ENCODE measurements at places on chromosomes 6 and 20. TPM values are rescaled to one million over a fixed set of nuclear protein-coding genes. Genes with fewer than 3 reads are reported as not detected.

DNA sequence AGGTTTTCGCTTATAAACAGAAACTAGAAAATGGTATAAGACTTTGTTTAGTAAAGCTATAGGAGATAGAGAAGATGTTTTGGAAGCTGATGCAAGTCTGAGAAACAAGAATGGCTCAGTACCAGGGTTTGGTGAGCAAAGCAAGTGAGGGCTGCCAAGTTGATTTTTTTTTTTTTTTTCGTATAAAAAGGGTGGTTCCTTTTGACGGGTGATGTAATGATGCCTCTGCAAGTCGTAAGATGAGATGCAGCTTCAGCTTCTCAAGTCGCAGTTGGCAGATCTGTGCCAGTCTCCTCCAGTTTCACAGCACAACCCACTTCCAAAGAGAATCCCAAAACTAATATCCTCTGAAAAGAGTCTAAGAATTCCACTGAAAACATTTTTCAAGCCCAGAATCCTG lies 252.8 kb upstream of the CDH4 start:
- DNase-seq, result no peak
- H3K4me3 ChIP-seq, result no peak overlapping the region
- no peaks in the 10 kb centered on the region for H3K36me3 ChIP-seq
- H3K27ac ChIP-seq, result no peak overlapping the region
- peaks cover 28% of the 10 kb centered on the region for H3K27me3 ChIP-seq

GRCh38 chr6:147515327-147515726 lies 6.8 kb downstream of the SAMD5 start:
- no peaks in the 10 kb centered on the region for H3K4me1 ChIP-seq
- no peaks in the 10 kb centered on the region for H3K27me3 ChIP-seq
- DNase-seq, result no peak
- peaks cover 12% of the 10 kb centered on the region for H3K36me3 ChIP-seq

DNA sequence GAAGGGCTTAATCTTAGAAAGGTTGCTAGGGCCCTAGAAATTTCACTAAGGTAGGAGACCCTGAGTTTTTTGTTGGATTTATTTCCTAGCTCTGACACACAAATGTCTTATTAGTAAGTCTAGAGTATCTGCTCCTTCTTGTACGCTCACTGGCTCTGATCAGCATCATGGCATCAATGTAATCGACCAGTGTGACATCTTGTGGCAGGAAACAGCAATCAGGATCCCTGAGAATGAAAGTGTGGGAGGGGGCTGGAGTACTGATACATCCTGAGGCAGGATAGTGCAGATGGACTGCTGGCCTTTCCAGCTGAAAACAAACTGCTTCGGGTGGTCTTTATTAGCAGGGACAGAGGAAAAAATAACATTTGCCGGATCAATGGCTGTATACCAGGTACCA lies 10.0 kb upstream of the CST7 start:
- DNase-seq, result no peak
- no peak overlapping the region for H3K4me3 ChIP-seq
- H3K27ac ChIP-seq, result no peak overlapping the region
- no peaks in the 10 kb centered on the region for H3K27me3 ChIP-seq
- H3K4me1 ChIP-seq, result no peaks in the 10 kb centered on the region
- no peaks in the 10 kb centered on the region for H3K36me3 ChIP-seq

- DNase-seq, result no peak
- H3K36me3 ChIP-seq, result no peaks in the 10 kb centered on the region
- H3K4me3 ChIP-seq, result no peak overlapping the region
- H3K4me1 ChIP-seq, result no peaks in the 10 kb centered on the region
- no peak overlapping the region for H3K27ac ChIP-seq
These were observed 57.4 kb upstream of the DACT2 start for GRCh38 chr6:168376811-168377483.

MAS1 gene
- 0.04 TPM for total RNA-seq

DNA sequence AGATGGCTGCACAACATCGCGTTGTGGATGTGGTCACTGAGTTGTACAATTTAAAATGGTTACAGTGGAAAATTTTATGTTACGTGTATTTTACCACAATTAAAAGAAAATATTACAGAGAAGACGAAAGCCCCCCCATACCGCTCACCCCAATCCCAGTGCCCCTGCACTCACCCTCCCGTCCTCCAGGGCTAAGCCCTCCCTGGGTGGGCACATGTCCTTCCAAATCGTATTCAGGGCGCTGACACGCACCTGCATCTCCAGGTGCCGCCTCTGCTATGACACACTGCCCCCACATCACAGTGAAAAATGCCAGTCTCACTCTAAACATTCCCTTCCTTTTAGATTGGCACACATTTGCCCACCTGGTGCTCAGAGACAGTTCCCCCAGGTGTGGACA lies 49.4 kb downstream of the PSMG4 start:
- H3K4me1 ChIP-seq, result no peaks in the 10 kb centered on the region
- no peaks in the 10 kb centered on the region for H3K36me3 ChIP-seq
- H3K27me3 ChIP-seq, result no peaks in the 10 kb centered on the region
- no peak overlapping the region for H3K4me3 ChIP-seq
- H3K27ac ChIP-seq, result no peak overlapping the region

DNA sequence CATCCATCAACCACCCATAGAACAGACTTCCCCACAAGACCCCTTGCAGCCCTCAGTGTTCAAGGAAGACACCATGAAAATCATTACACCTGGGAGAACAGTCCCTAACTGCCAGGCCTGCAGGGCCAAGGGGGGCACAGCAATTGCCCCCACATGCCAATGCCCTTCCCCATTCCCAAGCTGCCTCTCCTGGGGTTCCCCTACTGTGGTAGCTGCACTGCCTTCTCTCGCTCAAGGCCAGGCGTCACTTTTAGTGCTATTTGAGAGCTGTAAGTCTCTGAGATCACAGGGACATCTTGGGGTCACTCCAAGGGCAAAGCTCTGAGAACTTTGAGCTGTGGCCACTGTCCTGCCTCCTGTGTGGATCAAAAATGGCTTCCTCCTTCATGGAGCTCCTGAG lies 6.0 kb upstream of the ACSS1 start:
- H3K36me3 ChIP-seq, result no peaks in the 10 kb centered on the region
- no peak for DNase-seq
- H3K27me3 ChIP-seq, result no peaks in the 10 kb centered on the region
- H3K27ac ChIP-seq, result no peak overlapping the region
- H3K4me1 ChIP-seq, result no peaks in the 10 kb centered on the region

OTOR gene
- total RNA-seq, result not detected

HLA-DRA gene
- total RNA-seq, result not detected

EYA2 gene
- total RNA-seq, result 56.4 TPM

DNA sequence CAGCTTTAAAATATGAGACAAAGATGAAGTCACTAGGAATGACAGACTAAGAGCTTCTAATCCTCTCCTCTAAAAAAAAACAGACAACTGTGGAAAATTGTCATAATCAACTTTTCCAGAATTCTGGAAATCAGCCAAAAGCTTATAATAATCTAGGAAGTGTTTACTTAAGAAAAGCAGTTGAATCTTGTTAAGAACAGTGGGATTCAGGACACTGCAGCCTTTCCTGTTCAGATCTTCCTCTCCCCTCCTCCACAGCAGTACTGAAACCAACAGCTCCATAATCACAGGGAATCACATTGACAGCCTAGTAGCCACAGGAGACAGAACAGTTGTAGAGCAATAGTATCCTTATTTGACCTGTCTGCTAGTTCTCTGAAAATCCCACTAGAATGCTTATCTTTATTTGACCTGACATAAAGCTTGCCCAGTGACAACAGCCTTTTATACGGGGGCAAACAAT lies 41.6 kb downstream of the IBTK start:
- H3K4me3 ChIP-seq, result no peak overlapping the region
- peaks cover 11% of the 10 kb centered on the region for H3K4me1 ChIP-seq

DNA sequence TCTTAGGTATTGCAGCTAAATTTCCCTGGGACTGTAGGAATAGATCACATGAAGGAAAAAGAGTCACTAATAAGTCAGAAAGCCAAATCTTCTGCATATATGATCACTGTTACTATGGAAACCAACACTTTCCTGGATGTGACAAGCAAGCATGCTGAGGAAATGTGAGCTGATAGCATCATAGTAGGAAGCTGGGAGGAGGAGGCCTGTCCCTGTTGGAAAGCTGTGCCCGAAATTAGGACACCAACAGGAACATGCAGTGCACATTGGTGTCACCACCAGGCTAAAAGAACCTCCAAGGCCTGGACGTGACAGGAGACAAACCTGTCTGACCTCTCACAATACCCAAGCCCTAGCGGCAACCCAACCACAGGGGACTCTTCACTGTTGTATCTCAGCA lies 181.9 kb upstream of the PCSK2 start:
- no peak overlapping the region for H3K4me3 ChIP-seq
- no peaks in the 10 kb centered on the region for H3K36me3 ChIP-seq
- no peaks in the 10 kb centered on the region for H3K27me3 ChIP-seq
- no peaks in the 10 kb centered on the region for H3K4me1 ChIP-seq

BHLHE23 gene
- total RNA-seq, result not detected

PRPH2 gene
- 2.1 TPM for total RNA-seq

- DNase-seq, result no peak
- H3K27ac ChIP-seq, result no peak overlapping the region
- no peak overlapping the region for H3K4me3 ChIP-seq
- no peaks in the 10 kb centered on the region for H3K4me1 ChIP-seq
- H3K27me3 ChIP-seq, result no peaks in the 10 kb centered on the region
These were observed 120.7 kb downstream of the MTFR2 start for GRCh38 chr6:136129365-136129764.

SERAC1 gene
- 11.2 TPM for total RNA-seq

DNA sequence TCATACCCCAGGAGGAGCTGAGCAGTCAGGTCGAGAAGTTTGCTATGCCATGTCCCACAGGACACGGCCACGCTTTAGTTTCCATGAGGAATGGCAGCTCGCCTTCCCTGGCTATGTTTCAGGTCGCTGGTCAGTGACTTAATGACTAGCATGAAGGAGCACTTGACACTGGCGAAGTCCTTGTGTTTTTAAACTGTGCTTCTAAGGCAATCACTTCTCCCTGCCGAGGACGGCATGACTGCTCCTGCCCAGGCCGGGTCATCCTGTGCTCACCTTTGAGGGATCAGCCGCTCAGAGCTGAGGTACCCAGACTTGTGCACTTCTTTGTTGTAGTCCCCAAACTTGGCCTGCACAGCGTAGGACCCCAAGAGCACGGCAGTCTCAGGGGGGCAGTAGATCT lies 34.1 kb downstream of the EZR start:
- no peak overlapping the region for H3K27ac ChIP-seq
- H3K27me3 ChIP-seq, result no peaks in the 10 kb centered on the region
- H3K36me3 ChIP-seq, result peaks cover 8% of the 10 kb centered on the region
- H3K4me3 ChIP-seq, result no peak overlapping the region
- H3K4me1 ChIP-seq, result no peaks in the 10 kb centered on the region

GRCh38 chr6:52929321-52930164 lies 20.0 kb upstream of the GSTA3 start:
- no peaks in the 10 kb centered on the region for H3K36me3 ChIP-seq
- H3K4me3 ChIP-seq, result no peak overlapping the region
- H3K27ac ChIP-seq, result no peak overlapping the region
- no peaks in the 10 kb centered on the region for H3K27me3 ChIP-seq
- no peak for DNase-seq
- H3K4me1 ChIP-seq, result no peaks in the 10 kb centered on the region

GUCA1A gene
- not detected for total RNA-seq

DNA sequence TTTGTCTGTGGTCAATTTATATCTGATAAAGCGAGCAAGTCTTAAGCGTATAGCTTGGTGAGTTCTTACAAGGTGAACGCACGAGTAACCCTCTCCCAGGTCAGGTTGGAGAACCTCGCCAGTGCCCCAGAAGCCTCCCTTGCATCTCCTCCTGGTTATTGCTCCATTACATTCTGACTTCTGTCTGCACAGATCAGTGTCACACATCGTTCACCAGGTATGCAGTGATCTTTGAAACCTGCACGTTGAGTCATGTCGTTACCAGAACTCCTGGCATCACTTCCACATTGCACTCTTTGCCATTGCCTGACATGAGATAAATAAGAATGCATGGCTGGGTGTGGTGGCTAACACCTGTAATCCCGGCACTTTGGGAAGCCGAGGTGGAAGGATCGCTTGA lies 44.2 kb downstream of the AKAP12 start:
- H3K4me1 ChIP-seq, result no peaks in the 10 kb centered on the region
- no peak overlapping the region for H3K27ac ChIP-seq
- H3K36me3 ChIP-seq, result no peaks in the 10 kb centered on the region
- no peaks in the 10 kb centered on the region for H3K27me3 ChIP-seq
- H3K4me3 ChIP-seq, result no peak overlapping the region

All from SJCRH30 (cell line).